Activated CD4-positive, alpha-beta T cell treated with anti-CD3 and anti-CD28 coated beads, Interleukin-2, amount 50 U/mL, for 16 hours (primary cell): ENCODE measurements at places on chromosomes 6 and 20.

GRCh38 chr20:4844751-4845465 is 123.2 kb downstream of the PRND start:
- DNase-seq = peak; percentile 14

- DNase-seq = no peak
Measured at GRCh38 chr6:107965746-107966145, 7.7 kb upstream of the SEC63 start.

DNA sequence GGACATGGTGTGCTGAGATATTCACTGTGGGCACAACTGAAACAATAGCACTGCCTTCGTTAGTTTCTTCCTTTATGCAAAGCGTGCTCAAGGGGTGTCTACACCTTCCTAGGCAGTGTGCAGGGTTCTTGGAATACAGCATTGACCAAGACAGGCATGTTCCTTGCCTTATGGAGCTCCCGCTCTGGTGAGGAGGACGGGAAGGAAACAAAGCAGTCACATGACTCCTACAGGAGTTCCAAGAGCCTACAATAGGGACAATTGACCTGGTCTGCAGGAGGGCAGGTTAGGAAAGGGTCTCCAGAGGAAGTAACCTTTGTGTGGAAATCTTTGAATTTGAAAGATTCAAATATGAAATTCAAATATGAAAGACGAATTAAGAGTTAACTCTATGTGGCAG is 25.8 kb upstream of the SIRPB2 start:
- DNase-seq = no peak

GRCh38 chr20:63549019-63549418 is 1.5 kb upstream of the SRMS start:
- no peak for DNase-seq

DNA sequence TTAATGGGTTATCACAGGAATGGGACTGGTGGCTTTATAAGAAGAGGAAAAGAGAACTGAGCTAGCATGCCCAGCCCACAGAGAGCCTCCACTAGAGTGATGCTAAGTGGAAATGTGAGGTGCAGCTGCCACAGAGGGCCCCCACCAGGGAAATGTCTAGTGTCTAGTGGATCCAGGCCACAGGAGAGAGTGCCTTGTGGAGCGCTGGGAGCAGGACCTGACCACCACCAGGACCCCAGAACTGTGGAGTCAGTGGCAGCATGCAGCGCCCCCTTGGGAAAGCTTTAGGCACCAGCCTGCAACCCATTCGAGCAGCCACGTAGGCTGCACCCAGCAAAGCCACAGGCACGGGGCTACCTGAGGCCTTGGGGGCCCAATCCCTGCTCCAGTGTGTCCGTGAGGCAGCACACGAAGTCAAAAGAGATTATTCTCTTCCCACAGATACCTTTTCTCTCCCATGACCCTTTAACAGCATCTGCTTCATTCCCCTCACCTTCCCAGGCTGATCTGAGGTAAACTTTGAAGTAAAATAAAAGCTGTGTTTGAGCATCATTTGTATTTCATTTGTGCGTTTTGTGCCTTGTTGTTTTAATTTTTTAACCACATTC is 4.4 kb downstream of the HLA-E start:
- DNase-seq = no peak

DNA sequence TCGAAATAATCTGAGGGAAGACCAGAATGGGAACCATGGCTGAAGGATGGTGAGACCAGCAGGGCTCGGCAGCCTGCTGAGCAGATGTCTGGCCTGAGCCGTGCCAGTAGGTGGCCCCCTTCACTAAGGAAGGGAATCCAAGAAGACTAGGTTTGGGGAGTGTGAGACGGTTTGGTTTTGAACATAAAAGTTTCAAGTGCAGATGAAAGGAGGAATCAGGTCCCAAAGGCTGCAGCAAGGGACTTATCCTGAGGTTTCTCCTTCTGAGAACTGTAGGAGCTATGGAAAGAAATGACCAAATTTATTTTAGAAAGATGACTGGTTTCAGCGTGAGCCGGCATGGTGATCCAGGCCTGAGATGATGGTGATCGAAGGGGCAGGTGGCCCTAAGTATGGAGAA is 4.6 kb upstream of the OSER1 start:
- peak; percentile 75 for DNase-seq

DNA sequence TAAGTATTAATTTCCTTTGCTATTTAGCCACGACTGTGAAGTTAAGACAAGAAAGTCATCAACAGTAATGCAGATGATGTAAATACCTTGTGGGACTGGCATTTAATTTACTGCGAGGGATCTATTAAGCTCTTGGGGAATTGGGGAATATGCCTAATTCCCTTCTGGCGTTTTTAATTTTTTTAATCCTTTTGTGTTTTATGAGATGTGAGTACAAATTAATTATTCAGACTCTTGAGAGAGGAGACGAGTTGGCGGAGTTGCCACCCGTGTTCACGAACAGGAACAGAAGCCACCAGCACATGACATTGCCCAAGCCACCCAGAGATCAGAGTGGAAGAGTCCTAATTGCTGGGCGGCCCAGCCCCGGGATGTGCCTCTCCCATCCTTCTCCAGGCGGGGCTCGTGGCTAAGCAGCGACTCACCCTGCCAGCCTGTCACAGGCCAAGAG is 533 bp upstream of the CRYBG1 start:
- no peak for DNase-seq
